ENCODE measurements at places on chromosomes 12 and 14.

DNA sequence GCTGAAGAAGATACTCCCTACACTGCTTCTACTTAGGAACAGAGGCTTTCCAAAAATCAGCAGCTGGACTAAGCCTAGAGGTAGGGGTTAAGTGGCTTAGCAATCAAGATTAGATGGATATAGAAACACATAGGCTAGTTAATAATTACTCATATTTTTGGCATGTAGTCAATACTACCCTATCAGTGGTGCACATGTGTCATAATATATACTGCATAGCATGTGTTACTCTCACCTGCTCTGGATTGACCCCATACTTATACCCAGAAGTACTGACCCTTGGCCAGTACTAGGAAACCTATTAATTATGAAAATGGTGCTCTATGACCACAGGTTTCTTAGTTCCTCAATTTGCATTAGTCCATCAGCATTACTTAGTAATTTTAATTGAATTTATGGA is 528.4 kb upstream of the LMO3 start:
- no peak for DNase-seq

- DNase-seq: no peak
Observed at GRCh38 chr12:131683266-131684014, 27.4 kb upstream of the SFSWAP start.

DNA sequence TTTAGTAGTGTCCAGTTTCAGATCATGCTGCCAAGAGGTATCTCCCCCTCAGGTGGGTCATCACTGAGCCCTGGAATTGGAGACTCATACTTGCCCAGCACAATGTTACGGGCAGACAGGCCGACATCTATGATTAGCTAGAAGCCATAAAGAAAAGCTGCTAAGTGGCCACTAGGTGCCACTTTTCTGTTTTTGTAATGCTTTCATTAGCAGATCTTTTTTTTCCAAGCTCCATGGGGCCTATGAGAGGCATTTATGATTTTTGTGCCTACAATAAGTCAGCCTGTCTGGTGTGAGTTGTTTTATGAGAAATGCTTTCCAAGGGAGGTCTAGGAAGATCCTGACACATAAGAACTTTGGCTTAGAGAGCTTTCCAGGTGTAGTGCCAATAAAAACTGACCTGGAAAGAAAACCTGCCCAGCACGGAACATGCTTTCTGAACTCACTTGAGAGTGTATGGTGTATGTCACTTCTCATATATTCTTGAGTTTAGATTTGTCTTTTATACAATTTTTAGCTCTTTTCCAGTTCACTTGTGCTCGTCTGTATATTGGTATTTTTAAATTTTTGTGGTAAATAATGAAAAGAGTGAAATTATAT is 21.8 kb upstream of the SMCO2 start:
- DNase-seq: peak; percentile 40

GRCh38 chr14:104803280-104803911 is 2.5 kb downstream of the ZBTB42 start:
- DNase-seq: no peak

DNA sequence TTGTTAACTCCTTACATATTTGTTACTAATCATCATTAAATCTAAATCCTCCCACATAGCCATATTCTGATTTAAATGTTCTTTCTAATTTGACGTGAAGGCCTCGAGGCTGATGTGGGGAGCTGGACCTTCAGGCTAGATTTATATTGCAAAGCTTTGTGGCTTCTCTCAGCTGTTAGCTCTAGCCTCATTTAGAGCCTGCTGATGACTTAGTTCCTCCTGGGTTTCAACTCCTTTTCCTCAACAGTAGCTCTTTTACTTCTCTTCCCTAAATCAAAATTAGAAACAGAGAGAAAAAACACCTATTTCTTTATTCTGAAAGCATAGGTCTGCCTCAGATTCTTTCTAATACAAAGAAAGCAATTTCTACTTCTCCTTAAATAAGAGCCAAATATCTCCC is 477.5 kb upstream of the CCDC196 start:
- no peak for DNase-seq

DNA sequence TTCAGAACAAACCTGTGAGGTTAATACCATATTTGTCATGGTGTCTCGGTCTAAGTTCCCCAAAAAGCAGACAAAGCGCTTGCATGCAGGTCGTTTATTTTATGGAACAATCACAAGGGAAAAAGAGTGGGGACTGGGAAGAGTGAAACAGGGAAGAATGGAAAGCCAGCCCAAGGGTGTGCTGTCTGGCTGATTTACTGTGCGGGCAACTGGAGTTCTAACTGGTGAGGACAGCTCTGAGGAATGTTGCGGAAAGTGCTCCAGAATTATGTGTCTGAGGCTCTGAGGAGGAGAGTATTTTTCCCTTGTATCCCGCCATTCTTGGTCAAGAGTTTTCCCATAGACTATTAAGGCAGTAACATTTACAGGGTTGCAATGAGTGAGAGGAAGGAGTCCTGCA is 465.4 kb downstream of the RMST start:
- no peak for DNase-seq

- DNase-seq: no peak
Observed at GRCh38 chr12:41103614-41104013, 84.5 kb upstream of the PDZRN4 start.

- no peak for DNase-seq
Observed at GRCh38 chr12:13199592-13199991, 3.1 kb downstream of the EMP1 start.

DNA sequence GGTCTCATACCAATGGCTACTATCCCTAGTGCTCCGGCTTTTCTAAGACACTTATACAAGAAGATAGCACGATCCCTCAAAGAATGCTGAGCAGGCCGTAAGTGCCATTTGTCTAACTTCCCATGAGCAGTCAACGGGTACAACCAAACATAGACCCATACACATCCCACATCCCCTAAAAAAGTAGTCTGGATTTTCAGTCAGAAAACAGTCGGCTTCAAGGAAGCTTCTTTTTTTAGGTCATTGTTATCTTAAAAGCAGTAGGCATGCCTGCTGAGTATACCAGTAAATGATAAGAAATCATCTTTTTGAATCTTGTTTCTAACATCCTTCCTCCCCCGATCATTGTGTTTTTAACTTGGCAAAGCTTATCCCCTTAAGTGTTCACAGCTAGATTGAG is 19.8 kb downstream of the OSBPL8 start:
- no peak for DNase-seq

- DNase-seq: no peak
Observed at GRCh38 chr14:74638066-74638465, 26.0 kb upstream of the LTBP2 start.

DNA sequence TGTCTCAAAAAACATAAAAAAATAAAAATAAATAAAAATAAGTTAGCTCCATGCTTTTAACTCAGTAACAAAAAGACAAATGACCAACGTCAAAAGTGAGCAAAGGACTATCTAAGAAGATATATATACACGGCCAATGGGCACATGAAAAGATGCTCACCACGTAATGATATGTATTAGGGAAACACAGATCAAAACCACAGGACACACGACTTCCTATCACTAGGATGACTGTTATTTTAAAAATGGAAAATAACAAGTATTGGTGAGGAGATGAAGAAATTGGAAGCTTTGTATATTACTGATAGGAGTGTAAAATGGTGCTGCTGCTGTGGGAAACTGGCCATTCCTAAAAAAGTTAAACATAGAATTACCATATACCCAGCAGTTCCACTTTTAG is 20.2 kb upstream of the P2RX7 start:
- no peak for DNase-seq

DNA sequence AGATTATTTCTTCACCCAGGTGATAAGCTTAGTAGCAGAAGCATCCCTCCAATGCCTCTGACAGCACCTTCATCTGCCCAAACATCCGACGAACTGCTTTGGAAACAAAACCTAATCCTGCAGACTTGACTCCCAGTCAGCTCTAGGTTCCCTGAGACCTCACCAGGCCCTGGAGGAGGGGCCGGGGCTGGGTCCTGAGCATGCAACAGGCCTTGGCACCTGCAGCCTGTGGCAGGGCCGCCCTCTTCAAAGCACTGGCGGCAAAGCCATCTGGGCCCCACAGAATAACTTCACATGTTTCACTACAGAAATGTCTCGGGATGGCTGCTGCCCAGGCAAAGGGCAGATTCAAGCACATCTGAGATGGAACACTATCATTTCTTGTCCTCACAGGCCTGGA is 133.3 kb downstream of the PIWIL1 start:
- no peak for DNase-seq

GRCh38 chr14:58954052-58954451 is 234.4 kb upstream of the DAAM1 start:
- DNase-seq: no peak

DNA sequence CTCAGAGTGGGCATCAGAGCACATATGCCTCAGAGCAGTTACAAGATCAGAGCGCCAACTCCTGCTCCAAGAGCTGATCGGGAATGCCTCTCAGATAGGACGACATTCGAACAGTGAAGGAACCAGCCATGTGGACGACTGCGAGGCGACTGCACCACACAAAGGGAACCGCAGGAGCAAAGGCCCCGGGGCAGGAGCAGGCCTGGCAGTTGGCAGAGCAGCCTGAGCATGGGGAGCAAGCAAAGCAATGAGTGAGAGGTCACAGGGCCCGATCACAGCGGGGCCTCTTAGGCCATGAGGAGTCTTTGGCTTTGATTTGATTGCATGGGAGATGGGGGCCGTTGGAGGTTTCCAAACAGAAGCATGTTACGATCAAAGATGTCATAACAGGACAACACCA is 90.3 kb downstream of the LGMN start:
- no peak for DNase-seq

DNA sequence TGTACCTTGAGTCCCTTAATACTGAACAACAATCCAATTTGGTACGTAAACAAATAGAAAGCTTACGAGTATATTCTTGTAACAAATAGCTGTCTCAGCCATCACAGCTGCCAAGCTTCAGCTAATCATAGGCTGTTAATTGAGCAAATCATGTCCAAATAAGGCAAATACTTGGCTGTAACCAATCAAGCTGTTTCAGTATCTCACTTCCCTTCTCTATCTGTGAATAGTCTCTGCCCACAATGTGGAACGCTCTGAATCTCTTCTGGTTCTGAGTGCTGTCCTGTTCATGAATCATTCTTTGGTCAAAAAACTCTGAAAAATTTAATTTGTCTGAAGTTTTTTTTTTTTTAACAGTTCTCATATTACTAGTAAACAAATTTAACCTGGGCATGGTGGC is 5.8 kb upstream of the NEMF start:
- no peak for DNase-seq

DNA sequence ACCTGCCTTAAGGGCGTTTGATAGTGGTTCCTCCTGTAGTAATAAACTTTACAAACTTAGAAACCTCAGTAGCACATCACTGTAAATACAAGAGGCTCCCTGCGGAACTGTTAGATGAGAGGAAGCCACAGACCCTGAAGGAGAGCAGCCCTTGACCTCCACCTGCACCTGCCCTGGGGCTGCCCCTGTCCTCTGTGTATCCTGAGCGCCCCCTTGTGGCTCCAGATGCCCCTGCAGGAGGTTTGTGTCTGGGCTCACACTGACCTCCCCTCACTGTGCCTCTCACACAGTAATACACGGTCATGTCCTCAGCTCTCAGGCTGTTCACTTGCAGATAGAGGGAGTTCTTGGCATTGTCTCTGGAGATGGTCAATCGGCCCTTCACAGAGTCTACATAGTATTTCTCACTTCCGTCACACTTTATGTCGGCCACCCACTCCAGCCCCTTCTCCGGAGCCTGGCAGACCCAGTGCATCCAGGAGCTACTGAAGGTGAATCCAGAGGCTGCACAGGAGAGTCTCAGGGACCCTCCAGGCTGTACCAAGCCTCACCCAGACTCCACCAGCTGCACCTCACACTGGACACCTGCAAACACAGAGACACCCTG is 1059.8 kb downstream of the TMEM121 start:
- DNase-seq: no peak

DNA sequence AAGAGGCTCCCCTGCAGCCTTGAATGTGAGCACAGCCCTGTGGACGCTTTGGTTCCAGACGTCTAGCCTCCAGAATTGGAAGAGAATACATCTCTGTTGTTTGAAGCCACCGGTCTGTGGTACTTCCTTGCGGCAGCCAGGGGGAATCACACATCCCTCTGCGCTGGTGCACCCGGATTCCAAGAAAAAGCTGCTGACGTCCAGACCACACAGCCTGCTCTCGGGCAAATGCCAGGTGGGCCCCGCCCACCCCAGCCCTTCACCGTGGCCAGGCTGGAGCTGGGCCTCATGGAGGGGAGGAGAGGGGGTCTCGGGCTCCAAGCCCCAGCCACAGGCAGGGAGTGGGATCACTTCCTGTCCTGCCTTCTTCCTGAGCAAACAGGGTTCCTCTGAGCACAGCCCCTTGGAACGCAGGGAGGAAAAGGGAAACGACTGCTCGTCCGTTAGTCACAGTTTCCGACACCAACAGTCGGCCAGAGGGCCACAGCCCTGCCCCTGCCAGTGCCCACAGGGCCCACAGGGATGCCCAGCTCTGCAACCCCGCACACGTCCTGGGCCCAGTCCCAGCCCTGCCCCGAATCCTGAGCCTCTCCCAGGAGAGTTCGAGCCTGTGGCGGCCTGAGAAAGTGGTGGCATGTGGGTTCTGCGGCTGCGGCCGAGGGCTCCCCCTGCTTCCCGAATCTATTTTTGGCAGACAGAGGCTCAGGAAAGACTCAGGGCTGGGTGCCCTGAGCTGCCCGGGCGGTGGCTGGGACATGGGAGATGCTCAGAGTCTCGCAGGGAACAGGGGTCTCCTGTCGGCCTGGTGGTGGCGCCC is 85.3 kb downstream of the RFLNA start:
- DNase-seq: no peak

- DNase-seq: no peak
Observed at GRCh38 chr14:31947076-31947475, 130.0 kb upstream of the ARHGAP5 start.

GRCh38 chr14:58129208-58129607 is 22.8 kb downstream of the ARMH4 start:
- no peak for DNase-seq

- peak; percentile 11 for DNase-seq
Observed at GRCh38 chr12:89817501-89818226, 109.0 kb upstream of the ATP2B1 start.

GRCh38 chr14:24839617-24840203 is 205.7 kb upstream of the GZMB start:
- DNase-seq: no peak

DNA sequence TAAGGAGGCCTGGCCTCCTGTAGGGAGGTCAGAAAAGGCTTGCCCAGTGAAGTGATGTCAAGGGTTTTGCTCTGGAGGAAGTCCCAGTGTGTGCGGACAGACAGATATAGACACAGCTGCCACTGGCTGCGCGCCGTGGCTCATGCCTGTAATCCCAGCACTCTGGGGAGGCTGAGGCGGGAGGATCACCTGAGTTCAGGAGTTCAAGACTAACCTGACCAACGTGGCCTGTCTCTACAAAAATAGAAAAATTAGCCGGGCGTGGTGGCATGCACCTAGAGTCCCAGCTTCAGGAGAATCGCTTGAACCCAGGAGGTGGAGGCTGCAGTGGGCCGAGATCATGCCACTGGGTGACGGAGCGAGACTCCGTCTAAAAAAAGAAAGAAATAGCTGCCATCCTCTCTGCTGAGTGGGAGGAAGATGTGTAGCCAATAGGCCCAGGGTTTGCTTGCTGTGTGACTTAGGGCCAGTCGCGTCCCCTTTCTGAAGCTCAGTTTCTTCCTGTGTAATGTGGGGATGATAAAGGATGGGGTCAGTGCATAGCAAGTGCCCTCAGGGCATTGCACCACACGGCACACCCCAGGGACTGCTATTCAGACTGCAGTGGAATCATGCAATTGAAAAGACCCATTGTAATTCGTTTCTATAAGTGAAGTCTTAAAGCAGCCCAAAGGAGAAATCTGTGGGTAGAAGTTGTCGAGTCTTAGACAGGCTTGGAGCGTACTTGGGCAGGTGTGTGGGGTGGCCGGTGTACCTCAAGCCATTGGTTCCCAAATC is 18.7 kb upstream of the MLEC start:
- DNase-seq: no peak

All from Caki2 (cell line).